ENCODE measurements at places on chromosomes 7 and 10. TPM values are rescaled to one million over a fixed set of nuclear protein-coding genes. Genes with fewer than 3 reads are reported as not detected.

CFAP69 gene
- 1.8 TPM for total RNA-seq

LIPN gene
- not detected for total RNA-seq

CYTH3 gene
- 24.3 TPM for total RNA-seq

NAT16 gene
- total RNA-seq: not detected

CUZD1 gene
- total RNA-seq: 0.54 TPM

TUBAL3 gene
- not detected for total RNA-seq

ASAH2 gene
- 1.7 TPM for total RNA-seq

VWA2 gene
- 2.4 TPM for total RNA-seq

SFXN2 gene
- total RNA-seq: 6.3 TPM

CPN1 gene
- not detected for total RNA-seq

RBM33 gene
- 65.3 TPM for total RNA-seq

LRRD1 gene
- 0.59 TPM for total RNA-seq

PDK4 gene
- 0.23 TPM for total RNA-seq

FBXL13 gene
- total RNA-seq: 3.4 TPM

GPC2 gene
- 27.2 TPM for total RNA-seq

PLCE1 gene
- 0.49 TPM for total RNA-seq

TMEM176A gene
- 1.3 TPM for total RNA-seq

OR6V1 gene
- not detected for total RNA-seq

FAM24A gene
- not detected for total RNA-seq

DPYSL4 gene
- 15.0 TPM for total RNA-seq

GARIN1A gene
- 4.3 TPM for total RNA-seq

PNLIPRP2 gene
- not detected for total RNA-seq

SPDYE8 gene
- total RNA-seq: 0.13 TPM

MUC3A gene
- total RNA-seq: 3.4 TPM

SPDYE9 gene
- 0.13 TPM for total RNA-seq

TMEM178B gene
- 0.28 TPM for total RNA-seq

FAM241B gene
- 7.1 TPM for total RNA-seq

ANXA8 gene
- total RNA-seq: not detected

PALD1 gene
- 166 TPM for total RNA-seq

CASP7 gene
- 11.9 TPM for total RNA-seq

COX19 gene
- total RNA-seq: 10.2 TPM
